ENCODE measurements at places on chromosomes 1 and 21.

GRCh38 chr21:42147386-42148020 lies 71.4 kb upstream of the ABCG1 start:
- DNase-seq = no peak

GRCh38 chr1:184532199-184532598 lies 145.4 kb downstream of the C1orf21 start:
- DNase-seq = no peak

- DNase-seq = no peak
Observed at GRCh38 chr1:183079712-183080388, 56.6 kb downstream of the LAMC1 start.

- DNase-seq = no peak
Observed at GRCh38 chr1:28246427-28246832, 10.5 kb downstream of the ATP5IF1 start.

GRCh38 chr1:10236405-10237156 lies 26.2 kb downstream of the KIF1B start:
- DNase-seq = no peak

Data from stimulated activated CD4-positive, alpha-beta T cell treated with anti-CD3 and anti-CD28 coated beads, TNF-alpha, amount 100 ng/mL, for 4 hours (primary cell).